ENCODE measurements at places on chromosomes 5 and 9.

DNA sequence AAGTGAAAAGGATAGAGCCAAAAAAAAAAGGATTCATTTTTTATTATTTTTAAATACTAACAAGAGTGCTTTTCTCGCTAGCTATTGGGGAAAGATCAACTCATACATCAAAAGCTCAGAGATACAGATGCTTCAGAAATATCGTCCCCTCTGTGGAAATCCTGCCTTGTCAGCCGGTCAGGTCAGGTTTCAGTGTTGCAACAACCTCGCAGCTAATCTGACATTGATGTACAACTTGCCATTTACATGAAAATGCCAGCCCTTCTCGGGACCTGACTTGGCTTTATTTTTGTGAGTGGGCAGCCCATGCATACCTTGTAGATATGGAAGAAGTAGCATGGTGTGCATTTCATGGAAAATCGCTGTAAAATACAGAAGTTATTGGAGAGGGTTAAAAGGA lies 358.8 kb upstream of the ADAMTS16 start:
- DNase-seq: no peak

DNA sequence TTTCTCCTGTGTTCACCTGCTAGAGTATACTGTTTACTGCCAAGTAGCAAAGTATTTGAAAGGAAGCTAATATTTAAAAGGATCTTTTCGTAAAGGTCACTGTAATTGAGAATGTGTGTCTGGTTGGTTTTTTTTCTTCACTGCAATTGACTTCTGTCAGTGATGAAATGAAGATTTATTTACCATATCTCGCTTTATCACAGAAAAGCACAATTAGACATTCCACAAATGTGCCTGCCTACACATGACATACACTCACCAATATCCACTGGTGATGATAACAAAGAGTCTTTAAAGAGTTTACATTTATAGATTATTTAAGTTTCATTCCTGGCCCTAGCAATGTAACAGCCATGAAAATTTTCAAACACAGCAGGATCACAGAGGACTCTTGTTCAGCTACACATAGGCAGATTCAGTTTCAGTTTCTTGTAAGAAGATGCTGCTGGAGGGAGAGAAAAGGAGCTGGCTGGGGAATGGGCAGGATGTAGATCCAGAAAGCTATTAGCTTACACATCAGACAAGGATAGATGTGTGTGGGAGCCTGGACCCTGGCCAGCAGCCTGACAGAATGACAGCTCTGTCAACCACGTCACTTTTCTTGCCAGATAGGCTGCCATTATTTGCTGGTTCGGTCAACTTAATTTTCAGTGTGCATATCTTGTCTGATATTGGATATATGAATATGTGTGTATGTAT lies 104.0 kb downstream of the GDNF start:
- DNase-seq: no peak

- DNase-seq: no peak
Measured at GRCh38 chr5:76325876-76326491, 77.1 kb upstream of the IQGAP2 start.

DNA sequence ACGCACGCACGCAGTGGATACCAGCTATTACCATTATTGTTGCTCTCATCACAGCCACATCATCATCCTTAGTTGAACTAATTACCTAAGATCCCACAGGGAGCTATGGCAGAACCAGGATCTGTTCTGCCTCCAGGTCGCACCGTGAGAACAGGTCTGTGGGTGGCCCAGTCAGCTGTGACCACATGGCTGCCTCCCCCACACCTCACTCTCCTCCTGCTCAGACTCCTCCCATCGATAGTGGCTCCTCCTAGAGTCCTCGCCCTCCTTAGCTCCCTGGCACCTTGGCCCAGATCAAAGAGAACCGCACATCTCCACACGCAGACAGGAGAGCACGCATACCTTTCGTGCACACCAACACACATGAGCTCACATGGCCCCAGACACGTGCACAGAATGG lies 32.4 kb upstream of the RPL26L1 start:
- DNase-seq: no peak

DNA sequence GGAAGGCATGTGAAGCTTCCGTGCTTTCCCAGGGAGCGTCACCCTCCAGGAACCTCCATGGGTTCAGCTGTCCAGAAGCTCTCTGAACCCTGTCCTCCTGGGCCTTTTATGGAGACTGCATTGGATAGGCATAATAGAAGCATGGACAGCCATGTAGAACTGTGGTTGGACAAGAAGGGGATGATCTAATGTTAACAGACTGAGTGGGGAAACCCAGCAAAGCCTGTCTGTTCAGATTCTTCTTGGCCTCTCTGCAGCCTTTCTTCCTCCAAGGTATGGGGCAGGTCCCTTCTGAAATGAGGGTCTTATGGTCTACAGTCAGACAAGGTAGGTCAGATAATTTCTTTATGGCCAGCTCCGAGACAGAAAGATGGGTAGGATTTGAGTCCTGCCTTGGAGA lies 59.1 kb upstream of the CTNNA1 start:
- no peak for DNase-seq
